ENCODE measurements at places on chromosomes 2 and 18.

DNA sequence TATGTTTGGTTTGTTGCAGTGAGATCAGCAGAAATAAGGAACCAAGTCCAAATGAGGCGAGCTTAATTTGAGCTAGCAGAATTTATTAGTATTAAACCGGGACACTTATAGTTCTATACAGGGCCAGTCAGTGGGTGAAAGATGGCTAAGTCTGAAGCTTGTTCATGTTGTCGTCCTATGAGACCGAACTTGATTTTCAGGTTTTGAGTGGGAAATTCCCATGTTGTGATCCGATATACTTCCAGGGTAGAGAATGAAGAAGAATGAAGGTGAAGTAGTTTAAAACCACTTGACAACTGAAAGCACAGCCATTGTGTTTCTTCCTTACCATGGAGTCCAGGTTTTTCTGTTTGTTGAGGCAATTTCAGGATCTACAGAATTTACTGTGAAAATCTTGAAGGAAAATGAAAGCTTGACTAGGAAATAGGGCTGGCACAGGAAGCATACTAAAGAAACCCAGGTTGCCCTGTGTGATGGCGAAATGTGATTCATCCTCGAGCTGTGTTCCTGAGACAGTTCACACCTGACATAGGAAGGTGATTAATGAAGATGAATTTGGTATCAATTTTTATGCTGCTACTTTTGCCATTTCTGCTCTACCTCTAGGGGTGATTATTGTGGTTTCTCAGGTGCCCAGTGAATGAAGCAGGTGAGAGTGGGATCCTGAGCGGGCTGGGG lies 37.6 kb upstream of the MGAT5 start:
- DNase-seq: peak; percentile 50

- DNase-seq: no peak
Measured at GRCh38 chr2:106306387-106306786, 112.3 kb upstream of the UXS1 start.

DNA sequence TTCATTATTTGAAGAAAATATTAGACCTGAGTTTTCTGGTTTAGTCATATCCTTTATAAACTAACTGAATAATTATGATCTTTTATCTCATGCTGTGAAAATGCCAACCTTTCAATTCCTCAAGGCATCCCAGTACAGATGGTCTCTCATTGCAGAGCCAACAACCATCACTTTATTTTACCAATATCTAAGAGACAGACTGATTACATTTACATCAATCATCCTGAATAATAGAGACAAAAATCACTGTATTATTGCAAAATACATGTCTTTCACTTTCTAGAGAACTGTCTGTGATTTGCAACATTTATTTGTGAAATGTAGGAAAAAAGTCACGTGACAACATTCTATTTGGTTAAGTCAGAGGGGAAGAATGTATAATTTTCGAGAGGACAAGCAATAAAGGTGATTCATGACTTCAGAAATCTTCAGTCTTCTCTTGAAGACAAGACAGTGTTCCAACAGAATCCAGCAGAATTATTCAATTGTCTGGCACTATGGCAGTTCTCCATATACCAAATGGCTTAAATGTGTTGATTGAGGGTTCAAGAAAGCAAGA lies 503.6 kb upstream of the SYT4 start:
- DNase-seq: no peak

DNA sequence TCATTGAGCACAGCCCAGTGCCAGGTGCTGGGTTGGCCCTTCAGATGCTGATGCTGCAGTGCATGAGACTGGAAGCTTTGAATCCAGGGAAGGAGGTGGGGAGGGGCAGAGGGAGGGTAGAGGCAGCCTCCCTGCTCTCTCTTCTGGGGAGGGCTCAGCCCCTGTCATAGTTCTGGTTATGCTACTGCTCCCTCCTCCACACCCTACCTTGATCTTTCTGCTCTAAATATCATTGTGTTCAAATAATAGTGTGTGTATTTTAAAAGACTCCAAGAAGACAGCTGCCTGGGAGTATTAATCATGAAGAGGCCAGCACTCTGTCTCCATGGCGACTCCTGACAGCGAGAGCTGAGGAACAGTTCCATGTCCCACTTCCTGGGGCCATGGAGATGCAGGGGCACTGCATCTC lies 3.8 kb upstream of the EGR4 start:
- no peak for DNase-seq

- DNase-seq: no peak
Measured at GRCh38 chr18:21489919-21490495, 110.5 kb downstream of the ESCO1 start.

DNA sequence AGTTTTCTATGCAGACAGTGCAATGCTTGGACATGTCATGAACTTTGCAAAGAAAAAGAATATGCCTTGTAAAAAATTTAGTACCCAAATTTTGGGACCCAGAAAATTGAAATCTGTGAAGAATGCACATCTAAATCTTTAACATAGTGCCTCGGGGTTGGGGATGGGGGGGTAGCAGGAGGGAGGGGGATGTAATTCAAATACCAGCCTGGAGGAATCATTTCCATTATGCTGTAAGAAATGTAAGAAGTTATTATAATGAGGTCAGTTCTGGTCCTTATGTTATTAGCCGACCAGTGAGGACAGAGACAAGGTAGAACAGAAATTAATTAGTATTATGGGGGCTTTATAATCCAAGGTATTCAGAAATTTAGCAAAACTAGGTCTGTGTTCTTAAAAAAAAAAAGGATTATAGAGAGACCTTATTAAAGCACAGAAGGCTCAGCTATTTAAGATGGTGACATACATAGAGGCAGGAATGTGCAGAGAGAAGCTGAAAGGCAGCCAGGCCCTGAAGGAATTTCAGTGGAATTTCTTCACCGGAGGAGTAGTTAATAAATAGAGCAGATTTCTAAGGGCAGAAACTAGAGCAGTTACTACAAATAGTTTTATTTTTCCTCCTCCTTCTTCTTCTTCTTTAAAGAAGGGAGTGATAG lies 89.0 kb upstream of the RBMS1 start:
- no peak for DNase-seq

- no peak for DNase-seq
Measured at GRCh38 chr2:178191004-178191508, 3.3 kb upstream of the OSBPL6 start.

DNA sequence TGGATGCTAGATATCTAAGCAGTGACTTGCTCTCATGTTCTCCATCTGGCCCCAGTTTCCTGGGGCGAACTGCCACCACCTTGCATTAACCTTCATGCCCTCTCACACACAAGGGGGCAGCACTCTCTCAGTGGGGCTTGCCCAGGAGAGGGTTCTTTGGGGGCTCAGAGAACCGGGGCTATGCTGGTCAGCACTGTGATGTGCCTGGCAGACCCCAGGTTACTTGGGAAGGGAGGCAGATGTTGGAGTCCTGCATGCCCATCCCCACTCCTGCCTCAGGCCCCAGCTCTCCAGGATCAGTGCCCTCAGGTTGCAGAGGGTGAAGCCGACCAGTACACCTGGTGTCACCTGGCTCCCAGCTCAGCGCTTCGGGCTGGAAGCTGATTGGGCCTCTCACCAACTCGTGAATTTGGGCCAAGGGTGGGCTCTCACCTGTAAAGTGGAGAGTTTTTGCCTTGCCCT lies 396.2 kb upstream of the HS6ST1 start:
- no peak for DNase-seq

- DNase-seq: no peak
Measured at GRCh38 chr18:78632111-78632541, 347.5 kb upstream of the SALL3 start.

DNA sequence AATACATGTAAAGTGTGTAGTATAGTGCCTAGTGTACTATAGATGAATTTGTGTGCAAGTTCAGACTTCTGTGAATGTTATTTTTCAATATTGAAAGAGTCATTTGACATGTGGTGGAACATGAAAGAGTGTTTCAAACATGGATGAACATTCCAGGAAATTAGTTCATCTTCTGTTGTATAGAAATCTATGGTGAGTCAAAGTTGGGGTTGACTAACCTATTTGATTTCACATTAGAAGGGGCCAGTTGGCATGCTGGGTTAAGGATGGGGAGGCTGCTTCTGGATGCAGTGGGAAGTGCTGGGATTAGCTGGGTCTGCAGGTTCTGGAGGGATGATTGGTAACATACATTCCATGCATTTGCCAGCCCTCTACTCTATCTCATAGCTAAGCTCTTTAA lies 50.6 kb downstream of the LYPD6B start:
- DNase-seq: no peak

GRCh38 chr2:7977981-7978380 lies 703.9 kb upstream of the ID2 start:
- DNase-seq: no peak

GRCh38 chr2:39800752-39801151 lies 21.7 kb upstream of the THUMPD2 start:
- DNase-seq: no peak

DNA sequence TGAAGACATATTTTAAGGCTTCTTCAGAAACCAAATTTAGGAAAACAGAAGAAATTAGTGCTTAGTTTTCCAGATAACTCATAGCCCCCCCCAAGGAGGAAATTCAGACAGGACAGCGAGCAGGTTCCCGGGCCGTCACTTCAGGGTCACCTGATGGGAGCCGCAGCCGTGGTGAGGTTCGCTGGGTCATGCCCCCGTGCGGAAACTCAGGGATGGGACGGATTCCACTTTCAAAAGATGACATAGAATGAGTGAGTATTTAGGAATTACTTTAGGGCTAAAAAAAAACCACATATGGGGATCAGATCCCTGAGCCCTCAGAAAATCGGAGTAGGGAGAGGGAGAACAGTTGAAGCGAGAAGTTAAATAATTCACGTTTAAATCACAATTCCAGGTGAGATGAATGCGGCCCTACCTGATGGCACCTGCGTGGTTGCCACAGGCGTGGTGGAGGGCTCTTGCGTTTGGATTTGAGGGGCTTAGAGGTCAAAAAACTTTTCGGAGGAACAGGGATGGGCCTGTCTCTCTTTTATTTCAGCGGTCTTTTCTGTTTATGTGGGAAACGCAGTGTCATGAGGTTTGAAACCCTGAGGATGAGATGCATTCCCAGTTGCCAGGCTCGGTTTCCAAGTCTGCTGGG lies 114.4 kb downstream of the NFATC1 start:
- DNase-seq: no peak

DNA sequence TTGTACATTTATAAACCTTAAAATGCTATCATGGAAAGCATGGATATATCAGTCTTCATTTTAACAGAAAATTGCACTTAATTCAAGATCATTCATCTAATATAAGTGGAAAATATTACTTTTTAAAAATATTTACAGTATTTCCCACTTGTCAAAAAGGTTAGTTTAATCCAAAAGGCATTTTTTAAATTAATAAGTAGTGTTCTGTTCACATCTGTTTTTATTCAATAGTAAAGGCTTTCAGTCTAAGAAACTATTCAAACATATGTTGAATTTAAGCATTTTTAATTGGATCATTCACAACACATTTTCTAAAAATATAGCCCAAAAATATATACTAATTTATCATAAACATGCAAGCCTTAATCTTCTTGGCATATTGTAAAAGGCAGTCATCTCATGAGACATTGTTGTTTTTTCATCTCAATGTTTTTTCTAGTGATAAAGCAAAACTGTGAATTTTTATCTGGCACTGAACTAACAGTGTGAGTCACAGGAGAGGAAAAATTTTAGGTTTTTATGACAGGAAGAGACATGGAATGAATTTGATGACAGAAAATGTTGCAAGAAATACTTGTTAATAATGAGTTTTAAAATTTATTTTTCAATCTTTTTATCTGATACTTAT lies 1642.5 kb upstream of the TMEFF2 start:
- DNase-seq: no peak

DNA sequence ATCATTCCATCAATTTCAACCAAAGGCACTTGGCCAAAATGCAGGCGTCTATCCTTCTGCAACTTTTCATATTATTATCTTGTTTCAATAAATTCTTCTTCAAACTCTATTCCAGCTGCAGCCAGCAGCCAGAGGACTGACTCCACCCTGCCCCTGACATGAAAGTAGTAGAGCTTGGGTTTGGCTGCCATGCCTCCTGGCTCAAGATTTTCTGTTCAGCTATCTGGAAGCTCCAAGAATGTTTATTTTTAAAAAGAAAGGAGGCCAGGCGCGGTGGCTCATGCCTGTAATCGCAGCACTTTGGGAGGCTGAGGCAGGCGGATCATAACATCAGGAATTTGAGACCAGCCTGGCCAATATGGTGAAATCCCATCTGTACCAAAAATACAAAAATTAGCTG lies 4.9 kb downstream of the DNAH7 start:
- no peak for DNase-seq

GRCh38 chr2:137842430-137842829 lies 121.8 kb upstream of the HNMT start:
- DNase-seq: no peak

DNA sequence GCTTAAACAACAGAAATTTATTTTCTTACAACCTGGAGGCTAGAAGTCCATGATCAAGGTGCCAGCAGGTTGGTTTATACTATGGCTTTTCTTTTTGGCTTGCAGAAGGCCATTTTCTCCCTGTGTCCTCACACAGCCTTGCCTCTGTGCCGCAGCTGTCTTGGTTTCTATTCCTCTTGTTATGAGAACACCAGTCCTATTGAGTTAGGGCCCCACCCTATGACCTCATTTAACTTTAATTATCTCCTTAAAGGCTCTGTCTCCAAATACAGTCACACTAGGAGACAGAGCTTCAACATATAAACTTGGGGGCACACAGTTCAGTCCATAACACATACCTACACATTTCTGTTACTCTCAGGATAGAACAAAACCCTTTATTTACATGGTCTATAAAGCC lies 17.3 kb upstream of the RHOB start:
- no peak for DNase-seq

DNA sequence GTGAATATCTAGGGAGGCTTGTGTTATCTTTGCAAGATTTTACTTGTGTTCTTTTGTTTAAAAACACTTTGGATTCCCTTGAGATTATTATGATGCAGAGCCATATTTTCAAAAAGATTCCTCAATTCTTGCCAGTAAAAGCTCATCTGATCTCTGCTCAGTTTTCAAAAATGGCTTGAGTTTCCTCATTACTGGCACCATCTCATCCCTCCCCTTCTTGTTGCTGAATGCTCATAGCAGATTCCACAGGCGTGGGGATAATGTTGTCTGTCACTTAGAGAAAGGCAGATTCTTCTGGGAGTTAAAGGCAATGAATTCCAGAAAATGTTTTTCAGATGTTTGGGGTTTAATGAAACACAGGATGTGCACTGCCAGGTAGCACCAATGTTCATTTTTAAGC lies 170.4 kb upstream of the TANK start:
- no peak for DNase-seq

GRCh38 chr2:164675027-164675426 lies 53.7 kb upstream of the GRB14 start:
- DNase-seq: no peak

DNA sequence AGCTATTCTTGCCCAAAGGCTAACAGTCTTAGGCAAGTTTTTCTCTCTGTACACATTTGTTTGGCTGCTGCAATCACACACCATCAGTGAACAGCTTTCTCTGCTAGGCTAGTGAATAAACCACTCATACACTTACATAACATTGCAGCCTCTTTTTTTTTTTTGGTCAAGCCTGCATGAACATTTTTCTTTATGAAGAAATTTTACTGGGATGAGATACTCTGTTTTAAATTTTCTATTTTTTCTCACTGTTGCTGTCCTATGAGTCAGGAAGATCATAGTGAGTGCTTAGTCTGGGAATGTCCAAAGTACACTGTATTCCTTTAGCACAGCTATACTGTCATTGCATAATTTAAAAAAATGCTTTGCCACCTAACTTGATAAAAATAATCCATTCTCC lies 58.5 kb downstream of the ROCK1 start:
- DNase-seq: no peak

- no peak for DNase-seq
Measured at GRCh38 chr2:182090486-182090885, 104.8 kb downstream of the PPP1R1C start.

Measured in CD4-positive, alpha-beta T cell treated with Interleukin-6 for 4 hours (primary cell).